Left lobe of liver (tissue), 2 donors: ENCODE measurements at places on chromosomes 12 and 14. TPM values are rescaled to one million over a fixed set of nuclear protein-coding genes. Genes with fewer than 3 reads are reported as not detected.

DNA sequence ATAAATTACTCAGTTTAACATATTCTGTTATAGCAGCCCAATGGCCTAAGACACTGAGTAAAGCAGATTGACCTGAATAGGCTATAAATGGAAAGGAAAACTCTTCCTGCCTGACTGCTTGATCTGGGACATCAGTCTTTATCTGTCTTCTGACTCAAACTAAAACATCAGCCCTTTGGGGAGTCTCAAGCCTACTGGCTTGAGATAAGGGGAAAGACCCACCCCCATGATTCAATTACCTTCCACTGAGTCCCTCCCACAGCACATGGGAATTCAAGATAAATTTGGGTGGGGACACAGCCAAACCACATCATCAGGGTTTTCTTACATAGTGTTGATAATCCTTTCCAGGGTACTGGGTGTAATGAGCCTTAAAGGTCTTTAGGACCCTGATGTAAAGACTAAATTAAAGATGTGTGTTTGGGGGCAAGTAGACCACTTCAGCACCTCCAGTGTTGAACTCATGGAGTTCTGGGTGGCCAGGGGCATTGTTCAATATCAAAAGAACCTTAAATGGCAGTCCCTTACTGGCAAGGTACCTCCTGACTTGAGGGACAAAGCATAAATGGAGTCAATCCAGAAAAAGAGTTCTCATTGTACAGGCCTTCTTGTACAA is 67.8 kb downstream of the TSHR start:
- no peak for DNase-seq

DNA sequence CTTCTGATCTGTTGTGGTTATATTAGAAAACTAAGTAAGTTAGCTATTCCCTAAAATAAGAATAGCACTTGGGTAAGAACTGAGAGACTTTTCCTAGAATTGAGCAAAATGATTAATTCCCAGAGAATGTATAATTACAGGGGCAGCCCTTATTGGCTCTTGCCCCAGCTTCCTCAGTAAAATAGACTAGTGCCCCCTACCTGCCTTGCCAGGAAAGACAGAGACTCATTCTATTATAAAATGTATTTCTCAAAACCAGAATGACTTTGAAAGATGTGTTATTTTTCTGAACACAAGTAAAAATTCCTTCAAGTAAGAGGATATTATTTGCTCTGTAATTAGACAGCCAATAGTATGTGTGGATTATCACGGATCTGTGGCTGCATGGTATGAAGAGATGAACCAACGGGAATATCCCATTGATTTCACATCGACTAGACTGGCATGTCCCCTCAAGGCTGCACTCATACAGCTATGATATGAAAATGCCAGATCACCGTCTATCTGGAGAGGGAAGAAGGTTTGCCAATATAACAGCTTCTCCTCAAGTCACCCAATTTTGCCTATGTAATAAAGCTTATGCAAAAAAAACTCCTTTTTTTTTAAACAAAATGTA is 7.4 kb upstream of the GLRX5 start:
- DNase-seq = no peak

DNA sequence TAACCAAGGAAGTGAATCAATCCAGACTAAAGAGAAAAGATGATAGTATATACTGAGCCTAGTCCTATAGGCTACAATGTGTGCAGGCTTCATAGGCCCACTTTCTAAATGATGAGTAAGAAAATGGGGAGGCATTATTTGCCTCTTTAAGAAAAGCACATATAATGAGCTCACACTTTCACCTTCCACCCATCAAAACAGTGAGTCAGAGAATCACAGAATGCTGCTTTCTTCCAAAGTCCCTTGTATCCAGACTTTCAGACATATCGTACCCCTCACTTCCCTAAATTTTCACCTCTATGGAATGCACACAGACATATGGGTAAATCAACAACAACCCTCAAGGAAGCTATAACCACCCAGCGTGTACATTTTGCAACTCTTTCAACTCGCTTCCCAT is 286.4 kb upstream of the PRKD1 start:
- DNase-seq = no peak

DNA sequence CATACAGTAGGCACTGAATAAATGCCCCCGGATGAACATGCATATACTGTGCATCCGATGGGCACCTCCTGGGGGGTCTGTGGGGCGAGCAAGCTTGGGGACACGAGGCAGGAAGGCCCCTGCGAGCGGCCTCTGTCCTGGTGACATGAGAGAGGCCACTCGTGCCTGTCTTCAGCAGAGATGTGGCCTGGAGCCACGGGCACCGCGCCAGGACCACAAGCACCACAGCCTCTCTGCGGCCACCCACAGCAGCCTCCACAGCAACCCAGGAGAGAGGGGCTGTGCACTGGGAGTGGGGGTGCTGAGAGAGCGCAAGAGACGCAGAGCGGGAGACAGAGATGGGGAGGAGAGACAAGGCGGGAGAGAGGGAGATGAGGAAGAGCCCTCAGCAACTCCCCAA is 118.5 kb downstream of the RFLNA start:
- DNase-seq = no peak

DNA sequence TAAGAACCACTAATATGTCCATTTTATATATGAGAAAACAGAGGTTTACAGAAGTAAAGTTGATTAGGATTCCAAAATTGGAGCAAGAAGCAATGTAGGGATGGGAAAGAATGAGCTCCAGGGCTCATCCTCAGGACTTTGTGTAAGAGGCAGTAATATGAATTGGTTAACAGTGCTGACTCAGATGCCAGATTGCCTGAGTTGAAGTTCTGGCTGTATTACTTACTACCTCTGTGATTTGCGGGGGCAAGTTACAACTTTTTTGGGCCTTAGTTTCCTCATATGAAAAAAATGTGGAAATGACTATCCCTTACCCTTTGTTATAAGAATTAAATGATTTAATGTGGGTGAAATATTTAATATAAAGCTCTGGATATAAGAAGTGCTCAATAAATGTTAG is 35.1 kb upstream of the PPP2R5E start:
- DNase-seq = no peak

DNA sequence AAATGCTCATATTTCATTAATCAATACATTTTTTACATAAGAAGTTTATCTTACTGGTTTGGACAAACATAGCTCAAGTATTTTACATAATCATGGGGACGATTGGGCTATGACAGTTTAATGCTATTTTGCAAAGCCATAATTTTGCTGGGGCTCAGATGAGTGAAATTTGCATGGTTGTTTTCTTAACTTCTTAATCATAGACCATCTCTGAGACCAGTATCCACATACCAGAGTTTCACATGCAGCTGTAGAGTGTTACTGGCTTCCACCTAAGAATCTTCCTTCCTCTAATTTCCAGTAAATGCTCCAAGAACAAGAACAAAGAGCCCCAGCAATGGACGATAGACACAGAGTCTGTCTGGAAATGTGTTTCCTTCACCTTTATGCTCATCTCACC is 303.0 kb upstream of the TMEM132C start:
- DNase-seq = no peak

DNA sequence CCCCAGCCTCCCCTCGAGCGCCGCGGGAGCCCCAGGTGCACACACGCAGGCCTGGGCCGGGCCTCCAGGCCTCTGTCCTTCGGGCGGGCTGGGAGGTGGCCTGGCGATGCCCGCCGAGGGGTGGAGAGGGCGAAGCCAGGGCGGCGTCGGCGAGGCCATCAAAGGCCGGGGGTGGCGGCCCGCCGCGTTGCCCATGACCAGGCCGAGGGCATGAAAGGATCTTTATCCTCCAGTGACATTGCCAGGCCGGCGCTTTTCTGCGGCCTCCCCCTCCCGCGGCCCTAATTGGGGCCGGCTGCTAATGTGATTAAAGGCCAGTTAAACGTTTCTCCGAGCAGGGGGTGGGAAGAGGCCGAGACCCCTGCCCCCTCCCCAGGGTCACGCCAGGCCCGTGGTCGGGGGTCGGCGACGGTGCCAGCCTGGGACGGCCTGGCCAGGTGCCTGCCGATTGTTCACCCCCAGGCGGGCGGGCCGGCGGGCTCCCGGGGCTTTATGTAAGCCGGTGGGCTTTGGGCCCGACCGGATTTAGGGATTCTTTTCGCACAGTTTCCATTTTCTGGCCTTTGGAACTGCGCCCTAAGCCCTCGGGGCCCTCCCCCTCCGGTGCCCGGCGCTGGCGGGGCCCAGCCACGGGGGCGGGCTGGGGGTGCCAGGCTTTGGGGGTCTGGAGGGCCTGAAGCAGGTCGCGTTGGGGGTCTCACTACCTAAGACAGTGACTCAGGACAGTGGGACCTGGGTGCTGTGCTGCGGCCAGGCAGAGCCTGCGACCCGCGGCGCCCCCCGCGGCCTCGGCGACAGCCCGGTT is 103.2 kb upstream of the DIO3 start:
- no peak for DNase-seq

GRCh38 chr12:34304001-34304400 is 281.7 kb downstream of the ALG10 start:
- no peak for DNase-seq

Gene OTOGL
- total RNA-seq = 0.03 TPM

Gene PTGER2
- total RNA-seq = 0.33 TPM

Gene FSCB
- not detected for total RNA-seq

Gene OTX2
- total RNA-seq = not detected

Gene TCL1B
- not detected for total RNA-seq

Gene LIMA1
- total RNA-seq = 8.7 TPM
